ENCODE measurements at places on chromosomes 1 and 21. TPM values are rescaled to one million over a fixed set of nuclear protein-coding genes. Genes with fewer than 3 reads are reported as not detected.

DNA sequence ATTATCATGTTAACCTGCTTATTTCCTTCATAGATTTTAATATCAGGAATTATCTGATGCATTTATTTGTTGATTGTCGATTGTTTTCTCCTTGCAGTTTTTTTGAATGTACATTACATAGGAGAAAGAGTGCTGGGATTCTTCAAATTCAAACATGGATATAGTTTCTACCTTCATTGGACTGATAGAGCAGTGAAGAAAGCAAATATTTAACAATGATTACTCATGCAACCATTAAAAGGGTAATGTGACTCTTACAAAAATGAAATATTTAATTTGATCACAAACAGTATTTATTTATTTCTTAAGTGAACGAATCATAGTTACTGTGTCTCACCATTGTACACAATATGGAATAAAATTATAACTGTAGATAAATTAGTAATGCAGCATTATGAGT, 350.9 kb downstream of the BRINP3 start:
- DNase-seq = no peak

Gene CASQ1
- not detected for total RNA-seq

Gene TMCO4
- total RNA-seq = 15.4 TPM

- DNase-seq = no peak
Measured at GRCh38 chr1:107785496-107786202, 179.3 kb downstream of the VAV3 start.
